Kidney epithelial cell (primary cell): ENCODE measurements at places on chromosomes 3 and 15.

DNA sequence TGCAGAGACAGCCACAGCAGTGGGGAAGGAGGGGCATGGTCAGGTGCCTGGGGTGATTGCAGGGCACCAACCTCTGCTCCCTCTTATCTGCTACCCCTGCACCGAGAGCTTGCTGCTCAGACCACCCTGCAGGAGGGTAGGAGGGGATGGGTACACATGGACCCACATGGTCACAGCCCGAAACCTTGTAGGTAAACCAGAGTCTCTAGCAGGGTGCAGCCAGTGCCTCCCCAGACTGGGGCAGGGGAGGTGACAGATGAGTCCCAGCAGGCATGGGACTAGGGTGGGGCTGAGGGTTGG, 49.2 kb downstream of the FAH start:
- DNase-seq = no peak

DNA sequence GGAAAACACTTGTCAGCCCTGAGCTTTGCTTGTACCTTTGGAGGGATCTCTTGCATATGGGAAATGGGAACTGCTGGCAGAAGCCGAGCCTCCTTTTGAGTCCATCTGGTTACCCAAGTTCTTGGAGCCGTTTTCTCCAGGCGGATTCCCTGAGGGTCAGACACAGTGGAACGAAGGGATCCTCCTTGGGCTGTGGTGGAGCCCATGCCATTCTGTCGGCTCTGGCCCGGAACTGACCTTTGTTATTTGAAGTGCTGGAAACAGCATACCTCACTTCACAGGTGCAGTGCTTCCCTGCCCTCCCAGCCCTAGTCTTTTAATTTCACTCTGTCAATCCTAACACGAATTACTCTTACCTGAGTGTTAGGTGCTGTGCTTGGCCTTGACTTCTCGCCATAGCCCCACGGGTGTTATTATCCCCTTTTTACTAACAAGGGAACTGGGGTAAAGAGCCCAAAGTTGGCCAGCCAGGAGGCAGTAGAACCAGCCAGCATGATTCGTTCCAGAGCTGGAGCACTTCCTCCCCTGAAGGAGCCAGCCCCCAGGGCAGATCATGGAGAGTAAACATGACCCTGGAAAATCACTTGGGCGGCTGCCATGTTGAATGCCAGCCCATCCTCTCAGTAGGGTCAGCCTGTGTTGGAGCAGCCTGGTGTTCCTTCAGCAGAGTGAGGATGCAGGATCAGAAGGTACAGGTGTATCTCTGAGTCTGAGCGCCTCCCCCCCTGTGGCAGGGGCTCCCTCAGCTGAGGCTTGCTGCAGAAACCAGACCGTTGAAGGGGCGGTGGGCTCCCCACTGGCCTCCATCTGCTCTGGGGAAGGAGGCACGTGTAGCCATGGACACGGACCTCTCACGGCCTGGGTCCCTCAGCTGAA, 143.2 kb downstream of the DNAJB8 start:
- no peak for DNase-seq

DNA sequence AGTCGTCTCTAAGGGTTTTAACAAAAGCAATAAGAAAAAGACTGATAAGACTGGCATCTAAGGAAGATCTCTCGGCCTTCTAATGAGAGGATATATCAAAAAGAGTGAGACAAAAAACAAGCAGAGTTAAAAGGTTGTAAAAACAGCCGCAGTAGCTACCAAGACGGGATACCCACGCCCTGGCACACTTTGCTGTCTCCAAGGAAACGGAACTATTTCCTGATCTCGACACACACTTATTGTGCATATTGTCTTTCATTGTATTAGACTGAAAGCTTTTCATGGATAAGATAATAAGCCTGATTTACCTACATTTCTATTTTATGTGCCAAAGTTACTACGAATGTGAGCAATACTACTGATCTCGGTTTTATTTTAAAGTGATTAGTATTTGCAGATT, 161.5 kb upstream of the MCTP2 start:
- no peak for DNase-seq

- no peak for DNase-seq
Measured at GRCh38 chr3:124785973-124786372, 55.7 kb downstream of the UMPS start.

DNA sequence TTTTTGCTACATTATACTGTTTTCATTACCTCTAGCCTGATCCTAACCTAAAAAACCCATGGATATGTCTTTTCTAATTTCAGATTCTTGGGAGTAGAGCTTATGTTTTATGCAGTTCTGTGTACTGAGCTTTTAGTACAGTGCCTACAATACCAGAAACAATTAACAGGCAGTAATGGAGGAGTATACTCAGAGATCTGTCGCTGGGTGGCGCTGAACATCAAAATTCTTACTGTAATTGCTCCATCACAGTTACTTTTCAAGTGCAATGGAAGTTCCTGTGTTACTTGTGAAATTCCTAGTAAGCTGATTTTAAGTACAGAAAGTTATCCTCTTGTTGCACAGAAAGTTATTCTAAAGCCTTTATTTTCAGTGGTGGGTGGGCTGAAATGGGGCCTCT, 66.9 kb downstream of the RNF13 start:
- DNase-seq = peak; percentile 28

GRCh38 chr15:31343831-31344230, 17.2 kb downstream of the KLF13 start:
- DNase-seq = no peak

DNA sequence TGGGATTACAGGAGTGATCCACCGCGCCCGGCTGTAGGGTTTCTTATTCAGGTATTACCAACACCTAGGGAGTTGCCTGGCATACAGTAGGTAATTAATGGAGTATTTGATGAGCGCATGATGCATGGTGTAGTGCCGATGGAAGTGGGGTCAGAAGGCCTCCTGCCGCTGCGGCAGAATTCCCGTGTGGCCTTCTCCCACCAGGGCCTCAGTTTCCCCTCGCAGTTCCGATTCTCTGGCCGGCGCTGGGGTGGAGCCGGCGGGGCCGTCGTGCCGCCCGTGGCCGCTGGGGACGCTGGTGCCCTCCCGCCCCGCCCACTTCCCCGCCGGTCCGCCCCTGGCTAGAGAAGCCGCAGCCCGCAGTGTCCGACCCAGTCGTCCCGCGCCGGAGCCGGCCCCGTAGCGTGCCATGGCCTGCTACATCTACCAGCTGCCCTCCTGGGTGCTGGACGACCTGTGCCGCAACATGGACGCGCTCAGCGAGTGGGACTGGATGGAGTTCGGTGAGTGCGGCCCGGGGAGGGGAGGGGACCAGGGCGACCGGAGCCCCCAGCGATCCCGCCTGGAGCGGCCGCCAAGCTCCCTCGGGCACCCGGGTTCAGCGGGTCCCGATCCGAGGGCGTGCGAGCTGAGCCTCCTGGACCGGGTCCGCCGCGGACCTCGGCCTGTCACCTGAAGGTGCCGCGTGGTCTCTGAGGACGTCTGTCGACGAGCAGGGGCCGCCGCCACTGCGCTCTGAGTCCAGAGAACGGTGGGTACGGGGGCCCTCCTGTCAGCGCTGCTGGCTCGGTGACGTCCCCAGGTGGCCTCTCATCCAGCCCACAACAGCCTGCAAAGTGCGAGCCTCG, at the start of gene IRAK2:
TSS of gene IRAK2 (plus strand) at position 374 of the 848 bp plus-strand sequence. CDS start at position 410, 36 bp downstream.
- DNase-seq = no peak

DNA sequence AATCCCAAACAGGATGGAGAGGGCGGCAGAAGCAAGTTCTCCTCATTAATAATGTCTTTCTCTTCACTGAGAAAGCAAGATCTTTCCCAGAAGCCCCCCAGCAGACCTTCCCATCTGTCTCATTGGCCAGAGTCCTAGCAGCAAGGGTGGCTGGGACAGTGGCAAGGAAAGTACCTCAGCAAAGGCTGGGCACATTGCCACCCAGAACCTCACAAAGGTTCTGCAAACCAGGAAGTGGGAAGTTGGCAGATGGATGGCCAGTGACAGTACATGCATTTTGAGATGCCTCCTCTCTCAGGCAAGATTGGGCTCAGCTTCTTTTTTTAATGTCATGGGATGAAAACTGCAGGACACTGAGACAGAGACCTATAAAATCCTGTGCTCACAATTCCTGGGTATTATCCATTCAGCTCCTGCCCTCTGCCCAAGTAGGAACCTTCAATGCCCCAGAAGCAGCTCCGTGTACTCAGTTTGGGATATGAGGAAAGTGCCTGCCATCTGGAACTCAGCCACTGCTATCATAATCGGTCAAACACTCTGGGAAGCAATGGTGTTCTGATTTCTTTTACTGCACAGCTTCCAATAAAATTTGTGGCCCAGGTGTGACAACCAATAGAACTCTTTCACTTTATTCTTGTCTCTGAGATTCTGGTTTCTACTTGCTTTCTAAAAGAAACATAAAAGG, 25.5 kb downstream of the DPH3 start:
- no peak for DNase-seq

- no peak for DNase-seq
Measured at GRCh38 chr3:20700714-20701113, 514.7 kb upstream of the SGO1 start.

DNA sequence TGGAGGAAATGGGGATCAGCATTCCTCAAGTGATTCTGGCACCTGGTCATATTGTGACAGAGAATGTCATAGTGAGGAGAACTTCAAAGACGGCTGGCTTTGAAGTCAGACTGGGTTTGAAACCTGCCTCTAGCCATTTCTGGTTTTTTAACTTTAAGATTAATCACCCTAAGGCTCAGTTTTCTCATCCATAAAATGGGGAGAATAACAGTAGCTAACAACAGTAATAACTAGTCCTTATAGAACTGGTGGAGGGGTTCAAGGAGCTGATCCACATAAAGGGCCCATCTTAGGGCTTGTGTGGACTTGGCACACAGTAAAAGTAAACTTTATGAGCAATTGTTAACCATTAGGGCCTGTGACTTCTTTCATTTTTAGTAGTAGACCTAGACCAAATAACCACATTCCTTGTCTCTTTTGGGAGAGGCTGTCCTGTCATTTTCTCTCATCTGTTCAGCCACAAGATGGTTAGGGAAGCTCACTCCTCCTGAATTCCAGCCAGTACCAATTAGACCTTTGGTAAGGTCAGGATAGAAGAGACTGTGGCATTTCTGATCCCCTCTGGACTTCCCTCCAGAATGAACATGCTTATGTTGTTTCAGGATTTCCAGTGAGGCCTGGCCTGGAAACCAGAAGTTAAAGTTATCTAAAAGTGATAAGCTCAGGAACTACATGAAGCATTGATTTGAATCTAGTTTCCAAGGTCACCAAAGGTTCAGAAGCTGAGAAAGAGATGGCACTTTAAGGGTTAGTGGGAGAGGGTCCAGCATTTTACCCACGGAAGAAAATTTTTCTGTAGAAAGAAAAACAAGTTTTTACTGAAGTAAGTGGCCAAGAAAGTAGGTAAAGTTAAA, 159.3 kb upstream of the DPH6 start:
- no peak for DNase-seq

DNA sequence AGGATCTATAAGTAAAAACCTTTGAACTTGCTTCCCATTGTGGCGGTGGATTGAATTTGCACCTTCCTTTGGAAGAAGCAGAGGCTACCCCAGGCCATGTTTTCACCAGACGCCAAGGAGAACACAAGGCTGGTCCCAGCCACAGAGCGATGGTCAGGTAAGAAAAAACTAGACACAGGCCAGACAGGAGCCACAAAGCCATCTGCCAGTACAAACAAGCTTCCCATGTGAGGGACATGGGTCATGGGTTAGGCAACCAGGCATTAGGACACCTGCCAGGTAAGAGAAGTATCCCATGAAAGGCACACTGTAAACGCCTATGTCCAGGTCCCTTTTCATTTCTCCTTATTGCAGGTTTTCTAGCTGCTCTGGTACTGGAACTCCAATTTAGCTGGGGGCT, 190.2 kb downstream of the KLF13 start:
- DNase-seq = no peak

DNA sequence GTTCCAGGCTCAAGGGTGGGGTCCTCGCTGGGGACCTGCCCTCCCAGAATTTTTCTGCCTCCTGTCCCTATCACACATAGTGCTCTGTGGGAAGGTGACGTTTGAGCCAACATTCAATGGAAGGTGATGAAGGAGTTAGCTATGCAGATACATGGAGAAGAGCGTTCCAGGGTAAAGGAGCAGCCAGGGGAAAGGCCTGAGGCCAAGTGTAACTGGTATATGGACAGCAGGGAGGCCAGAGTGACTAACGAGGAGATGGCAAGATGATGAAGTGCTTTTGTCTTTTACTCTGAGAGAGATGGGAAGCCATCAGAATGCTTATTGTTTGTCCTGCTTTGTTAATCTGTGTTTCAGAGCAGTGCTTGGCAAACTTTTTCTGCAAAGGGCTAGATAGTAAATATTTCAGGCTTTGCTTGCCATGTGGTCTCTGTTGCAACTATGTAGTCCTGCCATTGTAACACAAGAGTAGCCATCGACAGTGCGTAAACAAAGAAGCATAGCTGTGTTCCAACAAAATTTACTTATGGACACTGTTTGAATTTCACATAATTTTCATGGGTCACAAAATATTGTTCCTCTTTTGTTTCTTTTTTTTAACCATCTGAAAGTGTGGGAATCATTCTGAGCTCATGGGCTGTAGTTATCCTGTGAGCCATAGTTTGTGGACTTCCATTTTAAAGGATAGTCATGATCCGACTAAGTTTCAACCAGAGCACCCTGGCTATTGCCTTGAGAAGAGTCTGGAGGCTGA, 25.8 kb upstream of the PIAS1 start:
- no peak for DNase-seq

DNA sequence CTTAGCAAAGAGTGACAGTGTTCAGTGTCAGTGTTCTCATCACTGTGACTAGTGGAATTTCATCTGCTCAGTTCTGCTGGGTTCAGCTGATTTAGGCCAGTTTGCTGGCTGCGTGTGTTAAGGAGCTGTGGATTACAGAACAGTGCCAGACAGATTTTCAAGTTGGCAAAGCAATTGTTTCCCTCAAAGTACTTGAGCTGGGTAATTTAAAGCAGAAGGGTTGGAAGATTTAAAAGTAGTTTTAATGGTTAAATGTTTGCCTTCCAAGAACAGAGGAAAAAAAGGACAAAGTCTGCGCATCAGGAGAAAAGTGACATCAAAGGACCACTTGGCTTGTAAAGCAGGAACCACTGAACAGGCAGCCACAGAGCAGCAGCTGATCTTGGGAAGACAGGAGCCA, 8.7 kb downstream of the ESYT3 start:
- no peak for DNase-seq

- DNase-seq = no peak
Measured at GRCh38 chr3:168060317-168060716, 35.4 kb downstream of the GOLIM4 start.

DNA sequence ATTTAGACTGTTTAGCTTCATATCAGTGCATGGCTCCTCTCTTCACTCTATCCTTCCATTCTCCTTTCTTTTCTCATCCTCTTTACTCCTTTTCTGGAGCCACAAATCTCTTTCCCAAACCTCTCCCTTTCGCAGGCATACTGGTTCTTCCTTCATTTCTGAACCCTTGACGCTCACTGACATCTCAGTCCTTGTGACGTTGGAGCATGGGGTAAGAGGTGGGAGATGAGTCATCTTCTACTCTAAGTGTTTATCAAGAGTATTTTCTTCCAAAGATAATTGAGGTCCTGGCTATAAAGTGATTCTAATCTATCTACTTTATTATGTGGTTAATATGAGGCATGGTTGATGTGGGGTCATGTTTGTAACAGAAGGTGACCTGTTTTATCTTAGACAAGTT, 414.2 kb downstream of the AGBL1 start:
- DNase-seq = no peak

DNA sequence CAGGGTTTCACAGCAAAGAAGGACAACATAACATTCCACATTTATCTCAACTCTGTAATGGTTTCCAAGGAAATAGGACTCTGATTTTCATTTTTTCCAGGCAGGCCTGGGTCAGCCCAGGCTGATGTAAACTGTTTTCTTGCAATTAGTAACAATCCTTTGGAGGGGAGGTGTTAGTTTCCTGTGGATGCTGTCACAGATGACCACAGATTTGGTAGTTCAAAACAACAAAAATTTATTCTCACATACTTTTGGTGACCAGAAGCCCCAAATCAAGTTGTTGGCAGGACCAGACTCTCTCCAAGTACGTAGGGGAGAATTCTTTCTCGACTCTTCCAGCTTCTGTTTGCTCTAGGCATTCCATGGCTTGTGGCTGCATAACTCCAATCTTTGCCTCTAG, 88.0 kb downstream of the EDEM1 start:
- no peak for DNase-seq
